T-helper 17 cell (primary cell): ENCODE measurements at places on chromosomes 3 and 15.

DNA sequence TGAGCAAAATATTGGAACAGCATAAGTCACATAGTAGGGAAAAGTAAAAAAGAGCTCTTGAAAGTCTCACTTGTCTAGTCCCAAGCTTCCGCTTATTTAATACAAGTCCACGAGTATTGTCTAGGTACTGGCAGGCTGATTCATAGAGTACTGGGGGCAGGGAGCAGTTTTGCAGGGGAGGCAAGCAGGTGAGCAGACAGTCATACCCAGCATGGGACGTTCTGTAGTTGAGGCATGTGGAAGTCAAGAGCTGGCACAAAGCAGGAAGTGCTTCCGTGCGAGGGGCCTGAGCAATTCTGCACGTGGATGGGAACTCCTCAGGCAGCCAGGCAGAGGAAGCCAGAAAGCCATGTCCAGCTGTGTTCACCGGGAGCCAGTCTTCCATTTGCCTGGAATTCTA, 287.6 kb downstream of the EPHB1 start:
- DNase-seq: no peak
- H3K4me3 ChIP-seq: no peak overlapping the region
- no peaks in the 10 kb centered on the region for H3K36me3 ChIP-seq
- H3K4me1 ChIP-seq: no peaks in the 10 kb centered on the region
- no peaks in the 10 kb centered on the region for H3K27me3 ChIP-seq

- H3K36me3 ChIP-seq: peaks cover 2% of the 10 kb centered on the region
- peak overlapping the region; percentile 98 for H3K27ac ChIP-seq
- DNase-seq: peak; percentile 26
Measured at GRCh38 chr3:130894130-130894985, 474 bp downstream of the ATP2C1 start.

GRCh38 chr3:33915796-33916546, 117.5 kb downstream of the PDCD6IP start:
- H3K27me3 ChIP-seq: peaks cover 32% of the 10 kb centered on the region
- H3K27ac ChIP-seq: no peak overlapping the region
- no peaks in the 10 kb centered on the region for H3K36me3 ChIP-seq
- no peak for DNase-seq

- H3K4me1 ChIP-seq: peaks cover 68% of the 10 kb centered on the region
- H3K27ac ChIP-seq: peak overlapping the region; percentile 95
- H3K36me3 ChIP-seq: peaks cover 4% of the 10 kb centered on the region
- DNase-seq: no peak
- peak overlapping the region; percentile 75 for H3K4me3 ChIP-seq
- no peaks in the 10 kb centered on the region for H3K27me3 ChIP-seq
Measured at GRCh38 chr15:60392986-60393790, 4.6 kb downstream of the ANXA2 start.

- H3K27ac ChIP-seq: no peak overlapping the region
- no peaks in the 10 kb centered on the region for H3K36me3 ChIP-seq
- H3K27me3 ChIP-seq: peaks cover 31% of the 10 kb centered on the region
- DNase-seq: no peak
Measured at GRCh38 chr3:39531665-39532064, 64.2 kb downstream of the MOBP start.

DNA sequence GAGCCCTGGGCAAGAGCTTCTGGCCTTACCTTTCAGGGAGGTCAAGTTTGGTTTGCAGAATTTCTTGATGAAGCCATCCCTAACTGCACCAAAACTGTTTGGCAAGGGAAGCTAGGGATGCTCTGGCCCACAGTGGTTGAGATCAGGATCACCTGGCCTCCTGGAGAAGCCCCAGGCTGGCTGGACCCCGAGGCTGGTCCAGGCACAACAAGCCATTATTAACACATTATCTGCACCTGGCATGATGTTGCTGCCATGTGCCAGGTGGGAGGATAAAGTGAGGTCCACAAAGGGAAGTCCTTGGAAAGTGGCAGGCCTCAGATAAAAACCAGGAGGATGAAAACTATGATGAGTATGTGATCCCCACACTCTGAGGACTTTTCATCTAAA, 35.9 kb upstream of the DUSP7 start:
- no peak for DNase-seq
- H3K36me3 ChIP-seq: peaks cover 2% of the 10 kb centered on the region
- no peaks in the 10 kb centered on the region for H3K27me3 ChIP-seq
- no peak overlapping the region for H3K27ac ChIP-seq
- H3K4me3 ChIP-seq: no peak overlapping the region

GRCh38 chr3:133662278-133662651, 524 bp upstream of the TOPBP1 start:
- no peaks in the 10 kb centered on the region for H3K27me3 ChIP-seq
- H3K4me3 ChIP-seq: peak overlapping the region; percentile 99
- H3K36me3 ChIP-seq: peaks cover 5% of the 10 kb centered on the region

- no peaks in the 10 kb centered on the region for H3K4me1 ChIP-seq
- no peaks in the 10 kb centered on the region for H3K27me3 ChIP-seq
- H3K27ac ChIP-seq: no peak overlapping the region
Measured at GRCh38 chr3:52527732-52528585, 5.7 kb downstream of the NT5DC2 start.

DNA sequence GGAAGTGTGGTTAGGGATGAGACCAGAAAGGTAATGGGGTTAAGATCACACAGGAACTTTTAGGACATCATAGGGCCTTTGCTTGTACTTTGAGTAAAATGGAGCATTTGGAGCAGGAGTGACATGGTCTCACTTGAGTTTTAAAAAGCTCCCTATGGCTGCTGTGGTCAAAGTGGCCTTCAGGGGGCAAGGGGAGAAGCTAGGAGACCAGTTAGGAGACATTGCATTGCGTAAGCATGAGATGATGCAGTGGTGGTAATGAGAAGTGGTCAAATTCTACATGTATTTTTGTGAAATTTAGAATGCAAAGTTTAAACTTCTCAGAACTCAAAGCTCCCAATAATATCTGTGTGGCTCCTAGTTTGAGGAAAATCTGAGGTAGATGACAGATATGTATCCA, 27.9 kb downstream of the MED12L start:
- no peak overlapping the region for H3K4me3 ChIP-seq
- peaks cover 5% of the 10 kb centered on the region for H3K4me1 ChIP-seq
- H3K27ac ChIP-seq: no peak overlapping the region
- H3K27me3 ChIP-seq: peaks cover 42% of the 10 kb centered on the region
